ENCODE measurements at places on chromosomes 7 and 10.
A peak's percentile ranks its signal among the peaks of the same experiment; 100 is the strongest.

DNA sequence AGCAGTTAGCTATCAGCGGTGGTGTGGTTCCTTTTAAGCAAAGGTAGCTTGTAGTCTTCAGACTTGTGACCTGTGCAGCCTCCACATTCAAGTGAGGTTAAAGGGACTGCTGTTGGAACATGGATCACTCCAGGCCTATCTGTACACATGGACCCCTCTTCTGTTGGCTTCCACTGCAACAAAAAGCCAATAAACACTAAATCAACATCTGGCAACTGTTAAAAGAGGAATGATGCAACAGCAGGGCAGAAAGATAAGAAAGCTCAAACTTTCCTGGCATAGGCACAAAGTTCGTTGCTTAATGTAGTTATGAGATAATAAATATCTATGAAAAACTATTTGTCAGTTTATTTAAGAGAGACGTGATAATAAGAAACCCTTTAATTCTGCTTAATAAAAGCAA, 4.0 kb upstream of the MINPP1 start:
- no peak for DNase-seq

DNA sequence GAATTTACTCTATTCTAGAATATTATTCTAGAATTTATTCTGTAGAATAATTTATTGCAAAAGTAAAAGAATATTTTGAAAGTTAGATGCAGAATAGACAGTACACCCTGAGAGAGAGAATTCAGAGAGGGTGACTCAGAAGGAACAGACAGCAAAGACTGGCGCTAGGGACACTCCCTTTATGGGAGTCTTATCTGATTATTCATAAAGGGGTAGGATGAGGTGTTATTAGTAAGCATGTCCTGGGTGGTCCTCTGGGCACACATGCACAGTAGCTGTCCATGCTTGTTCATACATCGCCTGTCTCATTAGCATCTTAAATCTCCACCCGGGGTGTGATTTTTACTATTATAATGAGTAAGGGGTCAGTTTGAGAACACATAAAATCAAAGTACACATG, 100.1 kb downstream of the XPNPEP1 start:
- DNase-seq = peak; percentile 11

DNA sequence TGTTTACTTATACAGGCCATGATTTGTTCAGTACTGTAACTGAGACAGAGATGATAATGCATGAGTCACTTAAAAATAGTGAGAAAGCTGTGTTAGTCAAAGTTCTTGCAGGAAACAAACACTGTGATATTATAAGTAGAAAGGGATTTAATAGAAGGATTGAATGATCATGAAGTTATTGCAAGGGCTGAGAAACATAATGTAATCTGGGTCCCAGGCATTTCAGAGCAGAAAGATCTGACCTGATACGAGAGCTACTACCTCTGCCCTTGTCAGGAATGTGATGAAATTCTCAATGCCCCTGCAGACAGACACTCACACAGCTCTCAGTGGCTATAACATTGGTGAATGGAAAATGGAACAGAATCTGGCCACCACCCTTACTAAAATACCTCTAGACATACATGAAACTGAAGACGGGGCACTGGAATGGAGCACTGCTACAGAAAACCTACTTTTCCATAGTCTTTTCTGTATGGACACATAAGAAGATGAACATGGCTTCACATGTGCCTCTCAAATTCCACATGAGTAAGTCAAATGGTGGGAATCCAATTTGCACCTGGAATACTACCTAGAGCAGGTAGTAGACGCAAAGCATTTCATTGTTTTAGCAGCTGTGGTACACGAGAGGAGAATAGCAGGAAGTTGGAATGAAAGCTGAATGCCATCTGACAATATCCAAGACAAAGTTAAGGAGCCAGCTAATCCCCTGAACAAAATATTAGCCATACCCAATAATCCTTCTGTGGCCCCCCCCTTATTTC, 19.1 kb upstream of the VWDE start:
- DNase-seq = peak; percentile 21

GRCh38 chr7:110119883-110120581, 970.9 kb upstream of the LRRN3 start:
- DNase-seq = peak; percentile 0

DNA sequence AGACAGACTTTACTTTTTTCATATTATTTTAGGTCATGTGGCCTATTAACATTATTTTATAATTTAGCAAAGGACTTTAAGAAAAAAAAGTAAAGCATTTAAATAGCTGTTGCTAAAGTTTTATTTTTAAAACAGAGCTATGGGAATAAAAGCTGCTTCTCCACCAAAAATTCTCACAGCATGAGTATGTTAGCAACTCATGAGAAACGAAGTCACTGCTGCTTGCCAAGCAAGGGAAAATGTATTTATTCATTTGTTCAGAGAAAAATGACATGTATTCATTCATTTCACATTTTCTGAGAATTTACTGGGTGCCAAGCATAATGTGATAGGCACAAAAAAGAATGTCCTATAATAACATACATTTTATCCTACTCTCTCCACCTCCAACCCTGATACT, 5.1 kb downstream of the LRRC72 start:
- DNase-seq = peak; percentile 9

DNA sequence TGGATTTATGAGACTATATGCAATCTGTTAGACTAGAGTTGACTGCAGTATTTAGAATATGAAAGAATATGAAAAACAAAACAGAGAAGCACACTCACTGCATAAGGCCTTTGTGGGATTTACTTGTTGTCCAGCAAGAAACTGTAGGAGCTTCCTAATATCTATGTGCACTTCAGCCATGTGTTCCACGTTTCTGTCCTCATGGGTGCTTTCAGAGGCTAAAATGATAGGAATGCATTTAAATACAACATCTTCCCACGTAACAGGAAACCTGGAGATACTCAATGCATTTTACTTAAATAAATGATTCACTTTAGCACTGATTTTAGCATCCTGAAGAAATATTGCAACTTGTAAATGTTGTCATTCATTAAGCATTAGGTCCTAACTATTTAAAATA, 11.7 kb downstream of the HUS1 start:
- peak; percentile 24 for DNase-seq

- no peak for DNase-seq
Observed at GRCh38 chr7:90705391-90706071, 109.4 kb downstream of the CDK14 start.

GRCh38 chr7:70371652-70372051, 760.3 kb upstream of the GALNT17 start:
- DNase-seq = no peak

DNA sequence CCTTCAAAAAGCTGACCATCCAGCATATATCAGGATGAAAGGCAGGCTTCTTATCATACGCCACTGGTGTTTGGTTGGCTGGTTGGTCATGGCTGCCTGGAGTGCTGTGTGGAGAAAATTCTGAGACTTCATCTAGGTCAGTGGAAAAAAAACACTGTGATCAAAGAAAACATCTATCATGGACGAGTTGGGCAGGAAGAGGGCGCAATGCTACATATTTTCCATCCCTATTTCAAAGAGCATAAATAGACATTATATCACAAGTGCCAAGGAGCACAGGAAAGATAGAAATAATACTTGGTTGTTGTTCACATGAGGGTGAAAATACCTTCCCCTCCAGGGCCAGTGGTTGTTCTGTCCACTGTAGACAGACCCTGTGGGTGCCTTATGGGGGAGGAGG, 128.4 kb upstream of the PLPP4 start:
- peak; percentile 22 for DNase-seq
